ENCODE measurements at places on chromosomes 2 and 18.
A peak's percentile ranks its signal among the peaks of the same experiment; 100 is the strongest.

- DNase-seq: peak; percentile 19
Observed at GRCh38 chr2:8376603-8377410, 305.0 kb upstream of the ID2 start.

GRCh38 chr2:203418271-203418670 lies 90.1 kb downstream of the ABI2 start:
- DNase-seq: no peak

GRCh38 chr2:199457147-199458008 lies at the start of gene SATB2:
Gene SATB2 (minus strand): TSS chr2:199457939. CDS start chr2:199456037, 1,902 bp downstream.
- DNase-seq: no peak

- no peak for DNase-seq
Observed at GRCh38 chr2:240619506-240620148, 5.7 kb upstream of the GPR35 start.

DNA sequence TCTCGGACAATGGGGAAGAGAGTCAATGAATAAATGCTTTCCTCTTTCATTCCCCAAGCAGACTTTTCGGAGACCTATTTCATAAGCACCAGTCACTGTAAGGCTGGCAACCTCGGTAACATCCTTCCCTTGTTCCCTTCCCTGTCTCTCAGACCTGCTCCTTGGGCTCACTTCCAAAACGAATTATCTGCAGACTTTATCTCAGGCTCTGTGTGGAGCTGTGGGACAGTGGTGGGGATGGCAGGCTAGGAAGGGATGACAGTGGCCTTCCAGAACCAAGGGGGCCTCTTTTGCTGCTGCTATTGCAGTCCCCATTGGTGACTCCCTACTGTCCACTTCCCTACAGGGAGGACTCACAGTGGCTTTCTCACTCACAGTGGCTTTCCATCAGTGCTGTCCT lies 185.6 kb upstream of the MEX3C start:
- DNase-seq: no peak
